Foreskin fibroblast (primary cell): ENCODE measurements at places on chromosomes 7 and 10.

DNA sequence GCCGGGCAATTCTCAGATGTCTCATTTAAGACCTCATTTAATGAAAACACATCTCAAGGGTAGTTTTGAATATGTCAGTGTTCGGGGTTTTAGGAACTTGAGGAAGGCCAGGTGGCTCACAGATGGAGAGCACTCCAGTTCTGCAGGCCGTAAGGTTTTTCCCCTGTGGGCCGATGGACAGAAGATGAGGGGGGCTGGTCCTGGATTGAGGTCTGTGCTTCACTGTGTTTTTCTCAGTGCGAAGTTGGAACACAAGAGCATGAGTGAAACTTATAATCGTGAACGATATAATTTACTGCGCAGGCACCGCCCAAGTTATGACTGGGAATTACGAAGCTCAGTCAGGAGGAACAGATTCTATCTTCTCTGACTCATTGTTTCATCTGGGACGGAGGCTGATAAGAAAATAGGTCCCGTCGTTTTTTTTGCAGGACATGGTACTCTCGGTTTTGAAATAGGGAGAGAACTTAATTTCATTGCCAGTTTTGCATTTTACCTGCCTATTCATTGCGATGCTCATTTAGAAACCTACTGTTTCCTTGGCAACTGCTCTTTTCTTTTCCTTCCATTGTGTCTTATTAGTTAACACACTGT is 591.0 kb upstream of the PFKP start:
- no peak for DNase-seq

GRCh38 chr10:5449823-5450222 is 37.5 kb downstream of the NET1 start:
- peak; percentile 82 for DNase-seq

GRCh38 chr10:46545861-46546590 is 10.4 kb downstream of the GPRIN2 start:
- DNase-seq = no peak

- no peak for DNase-seq
Measured at GRCh38 chr7:26151650-26151952, 397 bp upstream of the NFE2L3 start.

GRCh38 chr10:44284198-44285084 is 100.5 kb downstream of the CXCL12 start:
- no peak for DNase-seq

- DNase-seq = no peak
Measured at GRCh38 chr7:73700069-73700423, 16.6 kb downstream of the BUD23 start.

- DNase-seq = no peak
Measured at GRCh38 chr7:83426325-83426724, 222.6 kb downstream of the SEMA3E start.

GRCh38 chr10:68202960-68203353 is 29.0 kb downstream of the ATOH7 start:
- peak; percentile 63 for DNase-seq

GRCh38 chr10:83673316-83673715 is 466.0 kb upstream of the GHITM start:
- no peak for DNase-seq

GRCh38 chr10:96975136-96975535 is 143.0 kb downstream of the LCOR start:
- no peak for DNase-seq

DNA sequence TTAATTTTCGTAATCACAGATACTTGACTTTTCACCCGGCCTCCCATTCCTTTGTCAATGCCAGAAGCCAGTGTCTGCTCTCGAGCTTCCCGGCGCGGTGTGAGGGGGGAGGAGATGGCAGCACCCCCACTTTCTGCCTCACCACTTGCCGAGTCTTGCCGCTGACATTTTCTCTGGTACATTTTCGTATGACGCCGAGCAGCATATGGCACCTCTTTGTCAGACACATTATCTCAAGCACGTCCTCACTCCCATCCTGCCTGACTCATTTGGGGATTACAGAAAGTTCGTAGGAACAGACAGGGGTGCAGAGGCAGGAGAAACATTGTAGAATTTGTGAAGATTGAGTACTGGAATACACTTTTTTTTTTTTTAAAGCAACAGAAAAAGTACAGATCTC is 60.8 kb upstream of the SORCS3 start:
- DNase-seq = peak; percentile 76

- DNase-seq = peak; percentile 74
Measured at GRCh38 chr7:85719981-85720953, 533.4 kb upstream of the SEMA3D start.

GRCh38 chr10:102626026-102626685 is 18.1 kb upstream of the TRIM8 start:
- no peak for DNase-seq

- no peak for DNase-seq
Measured at GRCh38 chr7:33698041-33698440, 207.3 kb upstream of the BMPER start.

- no peak for DNase-seq
Measured at GRCh38 chr10:42598249-42598873, 40.0 kb downstream of the ZNF33B start.

GRCh38 chr7:107854989-107855388 is 36.0 kb upstream of the DLD start:
- no peak for DNase-seq

DNA sequence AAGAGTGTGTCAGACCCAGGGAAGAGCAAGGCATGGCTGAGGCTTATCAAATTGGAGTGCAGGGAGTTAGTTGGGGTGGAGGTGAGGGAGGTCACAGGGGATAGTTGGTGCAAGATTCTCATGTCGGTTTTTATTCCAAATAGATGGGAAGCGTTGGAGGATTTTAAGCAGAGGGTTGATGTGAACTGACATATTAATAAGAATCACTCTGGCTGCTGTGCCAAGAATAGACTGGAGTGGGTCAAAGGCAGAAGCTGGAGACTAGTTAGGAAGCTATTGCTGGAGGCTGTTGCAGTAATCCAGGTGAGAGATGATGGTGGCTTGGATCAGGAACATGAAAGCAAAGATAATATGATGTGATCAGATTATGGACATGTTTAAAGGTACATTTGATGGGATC is 36.5 kb downstream of the LRRC18 start:
- no peak for DNase-seq

- no peak for DNase-seq
Measured at GRCh38 chr7:87982116-87982515, 48.1 kb downstream of the ADAM22 start.

GRCh38 chr7:45191396-45191795 is 33.8 kb downstream of the RAMP3 start:
- DNase-seq = no peak

- no peak for DNase-seq
Measured at GRCh38 chr7:37434529-37434928, 14.1 kb downstream of the ELMO1 start.

DNA sequence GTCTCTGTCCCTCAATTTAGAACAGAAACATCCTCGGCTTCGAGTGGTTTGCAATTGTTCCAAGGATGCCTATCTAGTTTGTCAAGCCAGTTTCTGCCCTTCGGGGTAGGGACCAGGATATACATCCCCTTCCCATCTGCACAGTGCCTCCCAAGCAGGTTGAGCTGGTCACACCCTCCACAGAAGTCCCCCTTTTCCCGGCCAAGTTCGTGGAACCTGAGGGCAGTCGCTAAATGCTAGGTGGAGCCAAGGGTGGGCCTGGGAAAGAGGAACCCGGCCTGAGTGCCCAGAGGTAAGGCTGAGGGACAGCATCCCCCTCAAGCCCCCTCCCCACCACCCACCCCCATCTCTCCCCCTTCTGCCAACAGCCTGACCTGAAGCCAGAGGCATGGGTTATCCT is 62.4 kb upstream of the NANOS1 start:
- no peak for DNase-seq

DNA sequence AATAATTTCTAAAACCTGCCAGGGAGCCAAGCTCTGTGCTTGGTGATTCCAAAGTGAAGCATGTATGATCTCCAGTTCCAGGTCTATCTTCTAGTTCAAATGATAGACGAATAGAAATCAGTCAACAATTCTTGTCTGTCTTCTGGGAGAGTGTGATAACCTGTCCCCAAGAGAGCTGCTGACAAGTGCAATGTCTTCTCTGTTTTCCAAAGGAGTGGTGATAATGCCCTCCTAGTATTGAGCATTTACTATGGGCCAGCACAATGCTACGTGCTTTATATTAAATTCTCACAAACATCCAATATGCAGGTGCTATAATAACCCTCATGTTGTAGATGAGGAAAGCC is 10.2 kb downstream of the MXI1 start:
- no peak for DNase-seq

DNA sequence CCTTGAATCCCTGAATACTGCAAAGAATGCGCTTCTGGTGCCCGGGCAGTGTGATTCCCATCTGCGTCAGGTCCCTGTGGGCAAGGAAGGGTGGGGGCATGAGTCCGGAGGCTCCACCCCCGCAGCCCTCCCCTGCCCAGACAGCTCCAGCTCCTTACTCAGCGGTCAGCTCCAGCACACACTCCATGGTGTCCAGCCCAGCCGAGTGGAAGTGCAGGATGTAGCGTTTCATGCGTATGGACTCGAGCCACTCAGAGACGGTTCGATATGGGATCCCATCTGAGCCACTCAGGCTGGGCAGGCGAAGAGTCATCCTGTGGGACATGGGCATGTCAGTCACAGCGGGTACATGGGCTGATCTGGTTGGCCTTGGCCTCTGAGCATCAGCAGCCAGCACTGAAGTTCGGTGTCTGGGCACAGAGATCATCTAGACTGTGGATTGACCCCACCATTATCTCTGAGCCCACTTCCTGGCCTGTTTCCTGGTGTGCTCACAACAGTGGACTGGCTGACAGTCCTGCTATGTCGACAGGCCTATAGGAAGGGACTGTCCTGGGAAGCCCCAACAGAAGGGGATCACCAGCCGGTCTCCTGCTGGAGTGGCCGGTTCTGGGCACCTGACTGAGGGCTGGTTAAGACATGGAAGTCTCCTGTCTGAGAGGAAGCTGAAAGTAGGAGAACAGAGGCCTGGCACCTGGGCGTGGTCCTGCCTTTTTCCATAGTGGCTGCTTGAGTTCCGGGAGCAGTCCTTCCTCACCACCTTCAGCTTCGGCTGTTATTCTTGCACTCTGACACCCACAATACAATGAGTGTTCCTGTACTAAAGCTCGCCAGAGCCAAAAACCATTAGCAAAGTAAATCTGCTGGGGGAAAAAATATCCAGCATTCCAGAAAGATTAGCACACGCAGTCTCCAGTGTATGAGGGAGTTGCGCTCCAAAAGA is 10.6 kb downstream of the ZYX start:
- DNase-seq = peak; percentile 83

- DNase-seq = no peak
Measured at GRCh38 chr10:111347386-111348013, 270.7 kb downstream of the ADRA2A start.

DNA sequence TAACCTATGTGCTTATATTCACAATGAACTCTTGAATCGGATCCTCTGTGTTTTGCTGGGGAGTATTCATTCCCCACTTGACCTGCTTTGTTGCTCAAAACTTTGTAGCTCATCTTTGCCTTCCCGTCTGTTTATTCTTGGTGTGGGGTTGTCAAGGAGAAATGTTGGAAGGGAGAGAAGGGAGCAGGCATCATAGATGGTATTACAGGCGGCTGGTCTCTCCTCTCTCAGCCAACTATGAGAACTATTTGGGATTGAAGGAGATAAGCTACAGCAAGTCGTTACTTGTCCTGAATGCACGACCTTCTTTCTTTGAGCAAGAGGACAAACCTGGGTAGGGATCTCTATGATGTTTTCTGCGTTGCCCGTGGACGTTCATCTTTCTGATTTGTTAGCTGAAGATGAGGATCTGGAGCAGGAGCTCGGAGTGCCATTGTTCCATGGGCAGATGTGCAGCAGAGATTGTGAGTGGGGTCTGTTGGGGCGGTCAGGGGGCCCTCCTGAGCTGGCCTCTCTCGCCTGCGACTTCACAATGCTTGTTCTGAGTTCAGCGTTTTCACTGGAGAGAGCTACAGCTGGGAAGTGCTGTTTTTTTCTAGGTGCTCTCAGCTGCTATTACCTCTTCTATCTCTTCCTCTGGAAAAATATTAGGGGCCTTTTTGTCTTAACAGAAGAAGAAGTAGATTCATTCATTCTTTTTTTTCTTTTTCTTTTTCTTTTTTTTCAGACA is 126.9 kb upstream of the KLF6 start:
- DNase-seq = no peak

GRCh38 chr10:123480845-123481244 is 185.3 kb upstream of the GPR26 start:
- no peak for DNase-seq

GRCh38 chr7:34128762-34129161 is 223.4 kb downstream of the BMPER start:
- peak; percentile 69 for DNase-seq

- DNase-seq = peak; percentile 87
Measured at GRCh38 chr7:102912742-102913141, at the start of gene LRRC17. TSS of gene LRRC17 (plus strand) at chr7:102913000. CDS start at chr7:102933914, 20,914 bp downstream.

DNA sequence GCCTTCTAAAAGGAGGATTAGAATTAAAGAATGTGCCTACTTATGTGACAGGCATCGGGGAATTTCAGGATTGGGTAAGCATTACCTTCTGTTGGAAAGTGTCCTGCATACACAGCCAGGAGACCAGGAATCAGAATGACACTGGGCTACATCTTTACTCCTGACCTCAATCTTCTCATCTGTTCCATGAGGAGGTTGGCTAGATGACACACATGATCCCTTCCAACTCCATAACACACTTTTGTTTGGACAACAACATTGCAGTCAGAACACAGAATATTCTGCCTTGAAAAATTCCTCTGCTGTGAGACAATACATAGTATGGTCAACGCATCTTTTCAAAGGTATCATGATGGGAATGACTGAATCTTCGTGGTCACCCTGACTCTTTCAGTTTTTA is 1281.2 kb upstream of the SORCS1 start:
- no peak for DNase-seq

DNA sequence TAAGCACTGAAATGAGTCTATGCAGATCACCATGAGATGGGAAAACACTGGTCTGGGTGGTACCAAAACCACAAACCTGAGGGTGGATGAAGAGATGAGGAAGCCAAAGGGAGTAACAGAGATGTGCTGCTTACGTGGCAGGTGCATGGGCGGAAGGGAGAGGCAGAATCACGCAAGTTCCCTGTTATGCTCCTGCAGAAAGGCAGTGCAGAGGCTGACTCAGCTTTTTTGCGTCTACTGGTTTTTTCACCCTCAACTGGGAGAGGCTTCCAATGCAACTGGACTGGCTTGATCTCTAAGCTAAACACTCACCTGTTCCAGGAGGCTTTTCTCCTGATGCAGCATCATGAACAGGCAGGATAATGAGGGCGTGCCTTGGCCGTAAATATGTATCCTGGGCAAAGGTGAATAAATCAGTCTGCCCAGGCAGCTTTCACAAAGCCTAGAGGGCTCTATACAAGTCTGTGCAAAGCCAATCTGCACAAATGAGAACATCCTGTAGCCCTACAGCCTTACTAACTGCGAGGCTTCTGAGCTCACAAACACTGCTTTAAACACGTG is 95.4 kb upstream of the AFAP1L2 start:
- DNase-seq = no peak

GRCh38 chr10:69234447-69234846 is 14.3 kb downstream of the HKDC1 start:
- DNase-seq = no peak
